ENCODE measurements at places on chromosomes 12 and 14. TPM values are rescaled to one million over a fixed set of nuclear protein-coding genes. Genes with fewer than 3 reads are reported as not detected.
A peak's percentile ranks its signal among the peaks of the same experiment; 100 is the strongest.

GRCh38 chr14:72679536-72680151 lies 214.3 kb downstream of the DPF3 start:
- no peak for DNase-seq
- H3K27ac ChIP-seq: no peak overlapping the region
- no peaks in the 10 kb centered on the region for H3K36me3 ChIP-seq
- H3K4me3 ChIP-seq: no peak overlapping the region
- no peaks in the 10 kb centered on the region for H3K27me3 ChIP-seq

The RIMBP2 gene
- total RNA-seq: 0.31 TPM

GRCh38 chr12:92404921-92405320 lies 259.3 kb upstream of the BTG1 start:
- no peaks in the 10 kb centered on the region for H3K4me1 ChIP-seq
- DNase-seq: no peak
- H3K27ac ChIP-seq: no peak overlapping the region

- H3K36me3 ChIP-seq: no peaks in the 10 kb centered on the region
- DNase-seq: no peak
- no peaks in the 10 kb centered on the region for H3K27me3 ChIP-seq
- no peak overlapping the region for H3K27ac ChIP-seq
- no peaks in the 10 kb centered on the region for H3K4me1 ChIP-seq
Measured at GRCh38 chr12:111105294-111105693, 184.9 kb upstream of the MYL2 start.

The KRT77 gene
- total RNA-seq: not detected

DNA sequence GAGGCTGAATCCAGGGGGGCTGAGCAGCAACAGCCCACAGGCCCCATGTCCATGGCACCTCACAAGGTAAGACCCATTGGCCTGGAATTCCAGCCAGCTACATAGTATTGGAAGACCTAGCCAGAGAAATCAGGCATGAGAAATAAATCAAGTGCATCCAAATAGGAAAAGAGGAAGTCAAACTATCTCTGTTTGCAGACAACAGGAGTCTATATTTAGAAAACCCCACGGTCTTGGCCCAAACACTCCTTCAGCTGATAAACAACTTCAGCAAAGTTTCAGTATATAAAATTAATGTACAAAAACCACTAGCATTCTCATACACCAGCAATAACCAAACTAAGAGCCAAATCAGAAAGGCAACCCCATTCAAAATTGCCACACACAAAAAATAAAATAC lies 16.9 kb downstream of the PDE6H start:
- H3K36me3 ChIP-seq: no peaks in the 10 kb centered on the region
- no peak for DNase-seq
- H3K27me3 ChIP-seq: no peaks in the 10 kb centered on the region
- H3K4me1 ChIP-seq: no peaks in the 10 kb centered on the region
- no peak overlapping the region for H3K27ac ChIP-seq

The TMCC3 gene
- total RNA-seq: 3.2 TPM

DNA sequence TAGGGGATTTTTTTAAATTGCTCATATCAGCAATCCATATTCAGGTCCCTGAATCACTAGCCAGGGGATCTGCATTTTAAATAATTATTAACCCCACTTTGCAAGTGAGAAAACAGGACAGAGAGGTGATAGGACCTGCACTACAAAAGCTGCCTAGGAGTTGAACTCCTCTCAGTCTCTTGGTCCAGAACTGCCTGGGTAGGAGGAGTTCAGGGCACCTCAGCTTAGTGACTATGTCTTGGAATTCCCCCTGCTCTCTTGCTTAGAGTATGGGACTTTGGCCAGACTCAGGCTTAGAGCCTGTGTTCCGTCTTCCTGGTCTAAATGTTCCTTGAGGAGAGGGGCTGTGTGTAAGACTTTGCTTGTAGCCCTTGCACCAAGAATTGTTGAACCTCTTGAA lies 68.2 kb upstream of the WSCD2 start:
- no peak overlapping the region for H3K4me3 ChIP-seq
- no peaks in the 10 kb centered on the region for H3K4me1 ChIP-seq
- no peak for DNase-seq
- no peaks in the 10 kb centered on the region for H3K27me3 ChIP-seq
- no peak overlapping the region for H3K27ac ChIP-seq

The ETFRF1 gene
- 7.7 TPM for total RNA-seq

- H3K27ac ChIP-seq: no peak overlapping the region
- H3K36me3 ChIP-seq: no peaks in the 10 kb centered on the region
- peaks cover 5% of the 10 kb centered on the region for H3K4me1 ChIP-seq
- no peaks in the 10 kb centered on the region for H3K27me3 ChIP-seq
- DNase-seq: no peak
Measured at GRCh38 chr14:69014829-69015259, 35.7 kb upstream of the ACTN1 start.

The GPR68 gene
- total RNA-seq: 0.33 TPM

The VRTN gene
- total RNA-seq: 148 TPM

The WSCD2 gene
- total RNA-seq: 2.2 TPM

The TAS2R30 gene
- total RNA-seq: 1.0 TPM

- H3K36me3 ChIP-seq: no peaks in the 10 kb centered on the region
- H3K4me1 ChIP-seq: no peaks in the 10 kb centered on the region
- DNase-seq: no peak
- no peak overlapping the region for H3K27ac ChIP-seq
- no peak overlapping the region for H3K4me3 ChIP-seq
Measured at GRCh38 chr14:66530526-66530925, 22.6 kb downstream of the GPHN start.

DNA sequence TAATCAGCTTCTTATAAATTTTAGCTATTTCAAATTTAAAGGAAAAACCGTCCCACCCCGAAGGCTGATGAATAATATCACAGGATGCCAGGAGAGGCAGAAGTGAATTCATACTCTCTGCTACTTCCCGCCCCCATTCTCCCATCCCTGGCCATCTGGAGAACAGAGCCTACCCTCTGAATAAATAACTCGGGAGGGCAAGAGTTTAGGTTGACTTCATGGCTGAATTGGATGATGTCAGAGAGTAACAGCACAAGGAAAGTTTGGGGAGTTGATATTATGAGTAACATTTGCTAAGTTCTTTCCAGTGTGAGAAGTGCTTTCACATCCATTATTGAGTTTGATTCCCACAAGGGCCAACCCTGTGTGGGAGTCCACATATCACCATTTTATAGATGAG lies 241.6 kb downstream of the EGLN3 start:
- H3K4me1 ChIP-seq: 0 out of 2 replicates have a peak, but pooled peaks cover 3% of the 10 kb centered on the region
- no peak overlapping the region for H3K4me3 ChIP-seq
- no peak overlapping the region for H3K27ac ChIP-seq
- no peaks in the 10 kb centered on the region for H3K36me3 ChIP-seq
- DNase-seq: no peak

DNA sequence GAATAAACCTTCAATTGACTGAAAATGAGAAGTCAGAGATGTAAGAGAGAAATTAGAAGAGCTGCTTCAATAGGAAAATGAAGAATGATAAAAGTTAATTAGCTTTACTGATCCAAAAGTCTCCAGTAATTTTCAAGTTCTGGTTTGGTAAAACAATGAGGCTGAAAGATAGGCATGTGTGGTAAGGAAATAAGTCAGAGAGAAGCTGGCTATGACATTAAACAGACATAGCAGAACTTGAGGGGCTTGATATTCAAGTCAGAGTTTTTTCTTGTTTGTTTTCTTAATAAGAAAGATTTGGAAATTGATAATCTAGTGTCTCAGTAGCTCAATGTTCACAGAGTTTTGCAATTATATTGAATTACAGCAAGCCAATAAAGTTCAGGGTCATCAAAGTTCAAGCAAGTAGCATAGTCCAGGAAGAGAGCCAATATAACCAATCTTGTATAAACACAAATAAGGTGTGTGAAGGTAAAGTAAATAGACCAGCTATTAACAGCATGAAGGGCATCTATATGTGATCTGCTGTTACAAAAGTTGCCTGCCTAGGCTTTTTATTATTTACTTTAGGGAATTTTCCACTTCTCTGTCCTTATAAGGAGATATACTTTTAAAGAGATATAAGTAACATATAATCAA lies 1111.5 kb downstream of the TRHDE start:
- no peak for DNase-seq
- no peak overlapping the region for H3K27ac ChIP-seq
- no peaks in the 10 kb centered on the region for H3K4me1 ChIP-seq
- no peak overlapping the region for H3K4me3 ChIP-seq
- no peaks in the 10 kb centered on the region for H3K36me3 ChIP-seq

The SFSWAP gene
- 49.5 TPM for total RNA-seq

The TMEM179 gene
- total RNA-seq: 2.9 TPM

GRCh38 chr12:67280572-67280971 lies 11.4 kb downstream of the CAND1 start:
- no peak overlapping the region for H3K4me3 ChIP-seq
- no peaks in the 10 kb centered on the region for H3K4me1 ChIP-seq
- H3K36me3 ChIP-seq: no peaks in the 10 kb centered on the region
- H3K27ac ChIP-seq: no peak overlapping the region
- H3K27me3 ChIP-seq: no peaks in the 10 kb centered on the region

- H3K4me3 ChIP-seq: no peak overlapping the region
- no peaks in the 10 kb centered on the region for H3K36me3 ChIP-seq
- H3K27ac ChIP-seq: no peak overlapping the region
- DNase-seq: no peak
- H3K27me3 ChIP-seq: no peaks in the 10 kb centered on the region
- H3K4me1 ChIP-seq: no peaks in the 10 kb centered on the region
Measured at GRCh38 chr14:92861856-92862745, 60.8 kb upstream of the CHGA start.

- no peak for DNase-seq
- peaks cover 27% of the 10 kb centered on the region for H3K4me1 ChIP-seq
- H3K36me3 ChIP-seq: peaks cover 5% of the 10 kb centered on the region
- no peak overlapping the region for H3K4me3 ChIP-seq
- no peak overlapping the region for H3K27ac ChIP-seq
Measured at GRCh38 chr14:53979747-53980642, 23.4 kb upstream of the BMP4 start.

GRCh38 chr12:11071414-11071813 lies 9.3 kb upstream of the TAS2R46 start:
- no peak overlapping the region for H3K27ac ChIP-seq
- no peak overlapping the region for H3K4me3 ChIP-seq
- no peaks in the 10 kb centered on the region for H3K36me3 ChIP-seq
- DNase-seq: peak; percentile 36
- H3K4me1 ChIP-seq: no peaks in the 10 kb centered on the region

DNA sequence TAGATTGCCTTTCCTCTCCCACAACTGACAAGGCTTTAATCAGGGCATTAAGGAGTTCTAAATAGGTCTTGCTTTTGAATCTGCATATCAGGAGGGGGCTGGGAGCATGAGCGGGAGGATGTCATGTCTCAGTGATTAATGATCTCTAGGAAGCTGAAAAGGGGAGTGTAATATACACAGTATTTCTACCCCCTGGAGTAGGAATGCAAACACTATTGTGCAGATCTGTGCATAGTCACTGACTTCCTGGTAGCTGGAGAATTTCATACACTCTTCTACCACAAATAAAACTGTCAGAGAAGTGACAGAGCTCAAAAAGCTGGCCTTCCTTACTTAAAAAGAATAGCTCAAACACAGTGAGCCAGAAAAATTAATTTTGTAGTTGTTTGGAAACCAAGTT lies 65.8 kb downstream of the RIC8B start:
- no peak overlapping the region for H3K27ac ChIP-seq
- H3K27me3 ChIP-seq: no peaks in the 10 kb centered on the region
- no peaks in the 10 kb centered on the region for H3K36me3 ChIP-seq
- no peak overlapping the region for H3K4me3 ChIP-seq
- H3K4me1 ChIP-seq: peaks cover 8% of the 10 kb centered on the region
- DNase-seq: no peak

The C1R gene
- 6.9 TPM for total RNA-seq

- peaks cover 68% of the 10 kb centered on the region for H3K36me3 ChIP-seq
- no peaks in the 10 kb centered on the region for H3K4me1 ChIP-seq
- H3K27ac ChIP-seq: no peak overlapping the region
- no peak for DNase-seq
- H3K4me3 ChIP-seq: no peak overlapping the region
Measured at GRCh38 chr12:50088577-50089335, 3.6 kb downstream of the SMARCD1 start.

GRCh38 chr12:22409377-22410164 lies 75.1 kb upstream of the ST8SIA1 start:
- no peak overlapping the region for H3K4me3 ChIP-seq
- no peaks in the 10 kb centered on the region for H3K4me1 ChIP-seq
- DNase-seq: no peak
- no peaks in the 10 kb centered on the region for H3K36me3 ChIP-seq

DNA sequence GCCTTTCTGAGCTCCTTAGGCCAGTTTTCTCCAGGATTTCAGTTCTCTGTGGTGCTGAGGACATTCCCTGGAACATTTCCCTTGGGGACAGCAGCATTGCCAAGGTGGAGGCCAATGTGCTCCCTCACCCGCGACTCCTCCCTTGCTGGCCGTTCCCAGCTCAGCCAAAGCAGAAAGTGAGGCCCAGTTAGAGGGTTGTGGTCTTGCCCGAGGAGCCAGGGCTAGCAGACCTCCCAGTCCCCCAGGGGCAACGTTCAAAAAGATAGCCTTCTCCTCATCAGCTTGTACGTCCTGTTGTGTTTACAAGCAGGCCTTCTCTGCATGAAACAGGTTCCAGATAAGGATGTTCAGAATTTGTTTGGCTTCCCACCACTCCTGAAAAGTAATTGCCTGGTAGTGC lies 78.4 kb downstream of the SSPN start:
- no peaks in the 10 kb centered on the region for H3K27me3 ChIP-seq
- H3K27ac ChIP-seq: no peak overlapping the region
- H3K36me3 ChIP-seq: no peaks in the 10 kb centered on the region
- no peaks in the 10 kb centered on the region for H3K4me1 ChIP-seq

The POTEM gene
- not detected for total RNA-seq

The LRIG3 gene
- 9.3 TPM for total RNA-seq

GRCh38 chr12:64110864-64111263 lies 111.2 kb downstream of the KICS2 start:
- H3K4me1 ChIP-seq: no peaks in the 10 kb centered on the region
- no peaks in the 10 kb centered on the region for H3K36me3 ChIP-seq
- H3K4me3 ChIP-seq: no peak overlapping the region
- DNase-seq: no peak
- no peak overlapping the region for H3K27ac ChIP-seq
